ENCODE measurements at places on chromosomes 7 and 10. TPM values are rescaled to one million over a fixed set of nuclear protein-coding genes. Genes with fewer than 3 reads are reported as not detected.

SPDYE2 gene
- total RNA-seq = not detected

OR9A2 gene
- total RNA-seq = not detected

GRCh38 chr7:46781901-46782439 lies 799.9 kb downstream of the TNS3 start:
- no peak for DNase-seq

- no peak for DNase-seq
These were observed 2.9 kb downstream of the IGF2BP3 start for GRCh38 chr7:23467291-23467805.

- no peak for DNase-seq
These were observed 37.3 kb downstream of the INPP5F start for GRCh38 chr10:119762805-119763798.

DNA sequence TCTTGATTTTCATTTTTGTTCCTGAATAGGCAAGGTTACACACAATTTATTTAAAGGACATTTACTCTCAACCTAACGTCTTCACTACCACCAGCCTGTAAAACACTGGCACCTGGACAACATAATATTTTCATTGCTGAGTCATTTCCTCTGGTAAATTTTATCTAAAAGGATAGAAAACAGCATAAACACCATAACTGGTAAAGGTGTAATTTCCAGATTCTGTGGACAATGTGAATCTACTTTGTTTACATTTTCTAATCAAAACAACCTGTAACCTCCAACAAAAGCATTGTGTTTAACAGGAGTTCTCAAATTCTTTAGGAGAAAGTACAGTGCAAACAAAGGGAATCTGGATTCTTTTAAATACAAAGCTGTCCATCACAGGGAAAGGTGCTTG lies 472.0 kb upstream of the AKR1E2 start:
- DNase-seq = no peak

All from right lobe of liver (tissue), 6 donors.